ENCODE measurements at places on chromosomes 2 and 18. TPM values are rescaled to one million over a fixed set of nuclear protein-coding genes. Genes with fewer than 3 reads are reported as not detected.

DNA sequence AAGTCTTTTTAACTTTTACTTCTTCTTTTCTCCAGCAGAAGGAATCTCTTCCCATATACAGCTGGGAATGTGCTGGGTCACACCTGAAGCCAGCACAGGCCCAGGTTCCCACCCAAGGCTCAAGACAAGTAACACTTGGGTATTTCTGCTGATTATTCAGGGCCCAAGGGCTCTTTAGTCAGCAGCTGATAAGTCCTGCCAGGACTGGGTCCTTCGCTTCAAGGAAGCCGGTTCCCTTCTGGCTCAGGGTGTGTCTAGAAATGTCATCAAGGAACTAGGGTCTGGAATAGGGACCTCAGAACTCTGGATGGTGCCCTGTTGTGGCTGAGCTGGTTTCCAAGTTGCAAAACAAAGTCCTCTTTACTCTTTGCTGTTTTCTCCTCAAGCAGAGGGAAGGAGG lies 27.0 kb upstream of the SERPINB2 start:
- H3K27me3 ChIP-seq, result no peaks in the 10 kb centered on the region
- no peak for DNase-seq
- H3K4me3 ChIP-seq, result no peak overlapping the region
- no peaks in the 10 kb centered on the region for H3K4me1 ChIP-seq
- H3K36me3 ChIP-seq, result no peaks in the 10 kb centered on the region

DNA sequence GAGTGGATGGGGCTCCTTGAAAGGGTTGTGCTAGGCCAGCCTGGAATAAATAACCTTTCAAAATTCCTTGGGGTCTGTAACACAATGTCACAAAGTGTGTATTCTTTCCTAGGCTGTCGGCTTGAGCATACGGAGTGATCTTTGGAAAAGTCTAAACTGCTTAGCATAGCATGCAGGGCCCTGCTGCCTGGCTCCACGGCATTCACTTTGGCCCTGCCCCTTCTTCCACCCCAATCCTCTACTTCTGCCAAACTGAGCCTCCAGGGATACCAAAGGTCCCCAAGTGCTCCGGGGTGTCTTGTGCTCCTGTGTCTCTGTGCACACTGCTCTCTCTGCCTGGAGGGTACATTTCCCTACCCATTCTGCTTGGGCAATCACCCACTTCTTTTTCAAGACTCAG lies 196.1 kb downstream of the LTBP1 start:
- no peaks in the 10 kb centered on the region for H3K36me3 ChIP-seq
- no peaks in the 10 kb centered on the region for H3K27me3 ChIP-seq
- H3K4me1 ChIP-seq, result no peaks in the 10 kb centered on the region
- no peak overlapping the region for H3K4me3 ChIP-seq

DNA sequence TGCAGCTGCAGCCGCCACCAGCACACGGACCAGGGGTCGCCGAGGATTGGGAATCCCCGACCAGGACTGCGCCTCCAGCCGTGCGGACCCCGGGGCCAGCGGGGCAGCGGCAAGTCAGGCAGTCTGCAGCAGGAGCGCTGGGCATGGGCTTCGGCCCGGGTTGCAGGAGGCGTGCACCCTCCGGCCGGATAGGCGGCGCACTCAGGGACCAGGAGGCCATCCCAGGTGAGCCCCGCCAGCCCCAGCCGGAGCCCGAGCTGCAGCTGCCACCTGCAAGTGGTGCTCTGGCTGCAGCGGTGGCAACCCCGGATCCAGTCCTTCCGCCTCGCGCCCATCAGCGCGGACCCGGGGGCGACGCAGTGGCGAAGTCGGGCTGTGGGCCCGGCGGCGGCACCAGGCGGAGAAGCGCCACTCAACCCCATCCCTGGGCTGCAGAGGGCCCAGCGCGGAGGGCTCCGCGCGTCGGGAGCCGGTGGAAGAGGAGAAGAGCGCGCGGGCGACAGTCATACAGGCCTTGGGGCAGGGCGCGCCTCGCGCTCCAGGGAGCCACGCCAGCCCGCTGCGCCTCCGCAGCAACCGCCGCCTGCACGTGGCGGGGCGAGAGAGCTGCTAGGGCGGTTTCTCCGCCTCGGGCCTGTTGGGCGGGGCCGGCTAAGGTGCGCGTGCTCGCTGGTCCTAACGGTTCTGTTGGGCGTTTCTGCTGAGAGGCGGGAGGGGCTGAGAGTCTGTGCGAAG lies 73.8 kb downstream of the RPIA start:
- peak overlapping the region; percentile 90 for H3K27ac ChIP-seq
- H3K36me3 ChIP-seq, result no peaks in the 10 kb centered on the region
- peak; percentile 78 for DNase-seq
- H3K27me3 ChIP-seq, result no peaks in the 10 kb centered on the region
- H3K4me1 ChIP-seq, result peaks cover 10% of the 10 kb centered on the region

DNA sequence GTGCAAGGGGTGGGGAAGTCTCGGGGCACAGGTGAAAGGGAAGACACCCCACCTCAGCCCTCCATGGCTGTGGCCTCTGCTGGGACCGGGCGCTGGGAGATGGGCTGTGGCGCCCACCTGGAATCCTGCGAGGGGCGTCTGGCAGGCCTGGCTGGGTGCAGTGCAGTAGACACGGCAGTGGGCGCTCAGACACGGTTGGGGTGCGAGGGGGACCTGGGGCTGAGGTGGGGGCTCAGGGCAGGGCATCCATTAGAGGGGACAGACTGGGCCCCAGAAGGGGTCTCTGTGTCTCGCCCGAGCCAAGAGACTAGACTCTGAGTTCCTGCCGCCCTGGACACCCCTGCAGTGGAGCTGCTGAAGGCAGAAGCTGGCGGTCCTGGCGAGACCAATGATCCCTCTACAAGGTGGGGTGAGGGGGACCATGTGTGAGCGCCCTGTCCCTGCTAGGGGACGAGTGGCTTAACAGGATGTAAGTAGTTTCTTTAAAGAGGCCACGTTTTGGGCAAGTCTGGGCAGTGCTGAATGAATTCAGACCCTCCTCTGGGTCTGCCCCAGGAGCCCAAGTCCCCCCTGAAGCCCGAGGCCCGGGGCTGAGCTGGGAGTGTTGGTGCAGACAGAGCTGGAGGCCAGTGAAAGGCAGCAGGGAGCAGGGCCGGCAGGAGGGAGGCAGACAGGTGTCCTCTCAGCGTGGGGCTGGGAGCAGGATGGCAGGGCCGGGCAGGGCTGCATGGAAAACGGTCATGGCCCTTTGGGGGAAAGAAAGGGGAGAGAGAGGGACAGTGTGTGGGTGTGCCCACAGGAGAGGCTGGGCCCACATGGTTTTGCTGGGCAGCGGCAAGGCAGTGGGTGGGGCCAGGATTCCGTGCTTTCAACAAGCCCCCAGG lies 57.2 kb downstream of the HS6ST1 start:
- no peaks in the 10 kb centered on the region for H3K36me3 ChIP-seq
- H3K27me3 ChIP-seq, result no peaks in the 10 kb centered on the region
- no peak overlapping the region for H3K27ac ChIP-seq
- no peaks in the 10 kb centered on the region for H3K4me1 ChIP-seq
- DNase-seq, result no peak
- no peak overlapping the region for H3K4me3 ChIP-seq

GRCh38 chr2:43098539-43098938 lies 127.9 kb downstream of the ZFP36L2 start:
- DNase-seq, result no peak
- no peak overlapping the region for H3K4me3 ChIP-seq
- H3K36me3 ChIP-seq, result no peaks in the 10 kb centered on the region
- no peaks in the 10 kb centered on the region for H3K27me3 ChIP-seq
- H3K4me1 ChIP-seq, result peaks cover 24% of the 10 kb centered on the region

DNA sequence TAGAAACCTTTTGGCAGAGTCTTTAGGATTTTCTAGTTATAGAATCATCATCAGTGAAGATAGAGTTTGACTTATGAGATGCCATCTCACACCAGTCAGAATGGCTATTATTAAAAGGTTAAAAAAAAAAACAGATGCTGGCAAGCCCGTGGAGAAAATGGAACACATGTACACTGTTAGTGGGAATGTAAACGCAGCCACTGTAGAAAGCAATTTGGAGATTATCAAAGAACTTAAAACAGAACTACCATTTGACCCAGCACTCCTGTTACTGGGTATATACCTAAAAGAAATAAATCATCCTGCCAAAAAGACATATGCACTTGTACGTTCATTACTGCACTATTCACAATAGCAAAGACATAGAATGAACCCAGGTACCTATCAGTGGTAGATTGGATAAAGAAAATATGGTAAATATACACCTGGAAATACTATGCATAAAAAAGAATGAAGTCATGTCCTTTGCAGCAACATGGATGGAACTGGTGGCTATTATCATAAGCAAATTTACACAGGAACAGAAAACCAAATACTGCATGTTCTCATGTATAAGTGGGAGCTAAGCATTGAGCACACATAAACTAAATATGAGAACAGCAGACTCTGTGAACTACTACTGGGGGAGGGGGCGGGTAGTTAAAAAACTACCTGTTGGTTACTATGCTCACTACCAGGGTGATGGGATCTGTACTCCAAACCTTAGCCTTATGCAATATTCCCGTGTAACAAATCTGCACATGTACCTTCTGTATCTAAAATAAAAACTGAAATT lies 279.0 kb downstream of the KIAA1328 start:
- H3K4me1 ChIP-seq, result no peaks in the 10 kb centered on the region
- DNase-seq, result no peak
- no peak overlapping the region for H3K27ac ChIP-seq
- no peaks in the 10 kb centered on the region for H3K27me3 ChIP-seq
- H3K4me3 ChIP-seq, result no peak overlapping the region

DNA sequence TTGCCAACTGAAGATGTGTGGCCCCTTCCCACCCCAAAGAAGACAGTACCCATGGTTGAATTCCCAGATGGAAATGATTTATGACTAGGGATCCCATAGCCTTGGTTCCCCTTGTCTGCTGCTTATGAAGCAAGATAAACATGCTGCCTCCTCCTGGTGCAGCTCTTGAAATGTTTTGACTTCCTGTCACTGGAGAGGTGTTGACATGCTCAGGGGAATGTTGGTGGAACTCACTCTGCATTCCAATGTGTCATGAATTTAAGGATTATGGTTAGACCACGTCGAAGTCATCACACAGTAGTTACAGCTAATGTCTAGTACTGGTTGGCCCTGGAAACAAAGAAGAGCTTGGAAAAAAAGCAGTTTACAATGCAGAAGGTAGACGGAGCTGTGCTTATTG lies 69.0 kb upstream of the FAM110C start:
- no peak overlapping the region for H3K4me3 ChIP-seq
- H3K36me3 ChIP-seq, result no peaks in the 10 kb centered on the region
- no peak for DNase-seq

DNA sequence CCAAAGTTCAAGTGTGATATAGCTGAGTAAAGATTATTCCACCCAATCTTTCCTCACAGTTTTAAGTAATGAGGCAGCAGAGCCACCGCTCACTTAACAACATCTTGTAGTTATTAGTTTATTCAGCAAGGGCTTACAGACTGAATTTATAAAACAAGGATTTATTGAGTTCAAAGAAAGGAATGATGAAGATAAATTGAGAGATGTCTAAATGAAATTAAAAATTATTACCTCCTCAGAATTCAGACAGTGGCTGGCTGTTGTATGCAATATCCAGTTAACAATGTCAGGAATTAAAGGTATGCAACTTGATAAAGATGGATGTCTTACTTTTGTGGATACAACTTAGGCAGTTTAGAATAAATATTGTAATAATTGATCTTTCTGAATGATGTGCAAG lies 927.3 kb upstream of the CDH2 start:
- H3K36me3 ChIP-seq, result no peaks in the 10 kb centered on the region
- H3K4me1 ChIP-seq, result no peaks in the 10 kb centered on the region
- H3K27me3 ChIP-seq, result no peaks in the 10 kb centered on the region
- no peak for DNase-seq
- no peak overlapping the region for H3K4me3 ChIP-seq
- H3K27ac ChIP-seq, result no peak overlapping the region

MEP1B gene
- 0.19 TPM for total RNA-seq

VIL1 gene
- total RNA-seq, result 0.14 TPM

IL1R1 gene
- total RNA-seq, result 5.2 TPM

SCN9A gene
- total RNA-seq, result 5.6 TPM

FEV gene
- not detected for total RNA-seq

SLC11A1 gene
- 0.71 TPM for total RNA-seq

ITPRIPL1 gene
- total RNA-seq, result 7.7 TPM
